Stimulated activated CD8-positive, alpha-beta memory T cell treated with anti-CD3 and anti-CD28 coated beads, Interleukin-4, amount 100 ng/mL, for 48 hours (primary cell): ENCODE measurements at places on chromosomes 13 and 19.

DNA sequence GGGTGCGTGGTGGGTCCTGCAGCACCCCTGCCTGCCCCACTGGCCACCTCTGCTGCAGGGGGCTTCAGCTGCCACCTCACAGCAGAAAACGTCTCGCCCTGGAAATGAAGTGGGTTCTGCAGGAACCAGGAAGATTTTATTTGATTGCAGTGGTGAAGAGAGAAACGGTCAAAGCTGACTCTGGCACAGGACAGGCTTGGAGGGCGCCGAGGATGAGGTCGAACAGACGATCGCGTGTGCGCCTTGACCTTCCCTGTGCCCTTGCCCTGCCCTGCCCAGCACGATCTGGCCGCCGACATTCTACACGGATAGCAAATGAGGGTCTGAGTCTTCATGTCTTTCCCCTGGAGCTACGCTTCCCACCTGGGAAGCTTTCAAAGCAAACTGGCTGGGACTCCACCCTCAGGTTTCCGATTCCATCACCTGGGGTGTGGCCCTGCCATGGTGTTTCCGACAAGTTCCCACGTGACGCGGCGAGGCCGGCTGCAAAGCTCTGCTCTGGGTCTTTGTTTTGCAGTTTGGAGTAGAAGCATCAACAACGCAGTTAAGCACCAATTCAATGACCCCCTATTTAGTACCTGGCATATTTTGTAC lies 50.3 kb upstream of the TUBGCP3 start:
- no peak for DNase-seq

DNA sequence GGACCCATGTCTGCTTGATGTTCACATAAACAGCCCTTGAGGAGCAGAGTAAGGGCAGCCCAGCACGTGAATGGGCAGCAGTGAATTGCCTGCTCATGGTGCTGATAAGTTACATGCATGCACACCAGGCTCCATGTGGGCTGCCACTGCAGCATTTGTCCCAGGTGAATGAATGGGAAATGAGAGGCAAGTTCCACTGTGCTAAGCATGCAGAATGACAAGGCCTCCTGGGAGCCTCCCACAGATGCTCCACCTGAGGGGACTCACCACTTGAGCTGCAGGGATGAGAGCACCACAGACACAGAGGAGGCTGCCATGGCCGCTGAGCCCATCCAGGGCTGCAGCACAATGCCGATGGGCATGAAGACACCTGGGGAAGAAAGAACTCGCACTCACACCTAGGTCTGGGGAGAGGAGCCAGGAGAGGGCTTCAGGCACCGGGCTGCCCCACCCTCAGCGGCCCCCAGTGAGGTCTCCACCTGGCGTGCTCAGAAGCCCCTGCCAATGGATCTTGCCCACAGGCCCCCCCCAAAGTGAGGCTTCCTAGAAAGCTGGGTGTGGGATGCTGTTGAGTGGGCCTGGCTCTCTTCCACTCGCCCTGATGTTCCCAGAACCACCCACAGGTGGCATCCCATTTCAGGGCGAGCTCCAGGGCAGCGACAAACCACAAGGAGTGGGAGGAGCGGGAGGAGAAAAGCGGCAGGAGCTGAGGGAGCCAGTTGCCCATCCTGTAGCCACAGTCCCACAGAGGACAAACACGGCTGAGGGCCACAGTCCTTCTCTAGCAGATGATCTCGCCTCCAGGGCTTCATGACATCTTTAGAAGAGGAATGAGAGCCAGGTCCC lies 73.8 kb downstream of the CCDC70 start:
- DNase-seq = no peak

DNA sequence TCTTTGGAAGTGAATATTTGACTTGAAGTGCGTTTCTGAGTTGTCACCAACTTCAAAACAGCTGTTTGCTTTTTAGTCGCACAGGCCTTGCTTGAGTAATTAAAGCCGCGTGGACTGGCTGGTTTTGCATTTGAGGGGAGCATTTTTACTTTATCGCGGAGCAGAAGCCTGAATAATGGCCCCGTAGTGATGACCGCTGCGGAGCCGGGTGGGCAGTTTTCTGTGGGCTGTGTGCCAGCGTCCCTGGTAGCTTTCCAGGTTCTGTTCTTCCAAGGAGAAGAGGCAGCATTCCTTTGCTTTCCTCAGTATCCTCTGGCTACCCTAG lies 1.1 kb downstream of the NAA16 start:
- DNase-seq = peak; percentile 35

GRCh38 chr19:18203408-18203862 lies 407 bp downstream of the RAB3A start:
- DNase-seq = peak; percentile 58

DNA sequence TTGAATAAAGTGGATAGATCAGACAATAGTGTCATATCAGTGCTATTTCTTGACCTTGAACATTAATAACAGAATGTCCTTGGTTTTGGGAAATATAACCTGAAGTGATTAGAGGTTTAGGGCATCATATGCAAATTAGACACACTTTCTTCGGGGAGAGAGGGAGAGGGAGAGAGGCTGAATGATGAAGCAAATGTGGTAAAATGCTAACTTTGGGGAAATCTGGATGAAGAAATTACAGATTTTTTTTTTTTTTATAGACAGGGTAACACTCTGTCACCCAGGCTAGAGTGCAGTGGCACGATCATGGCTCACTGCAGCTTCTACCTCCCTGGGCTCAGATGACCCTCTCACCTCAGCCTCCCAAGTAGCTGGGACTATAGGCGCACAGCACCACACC lies 3.9 kb upstream of the NCR1 start:
- no peak for DNase-seq

GRCh38 chr13:45441633-45442032 lies 23.1 kb upstream of the COG3 start:
- no peak for DNase-seq

- peak; percentile 41 for DNase-seq
Measured at GRCh38 chr19:29478578-29479565, 46.9 kb upstream of the VSTM2B start.

GRCh38 chr13:23683084-23683483 lies 112.9 kb downstream of the TNFRSF19 start:
- DNase-seq = no peak

DNA sequence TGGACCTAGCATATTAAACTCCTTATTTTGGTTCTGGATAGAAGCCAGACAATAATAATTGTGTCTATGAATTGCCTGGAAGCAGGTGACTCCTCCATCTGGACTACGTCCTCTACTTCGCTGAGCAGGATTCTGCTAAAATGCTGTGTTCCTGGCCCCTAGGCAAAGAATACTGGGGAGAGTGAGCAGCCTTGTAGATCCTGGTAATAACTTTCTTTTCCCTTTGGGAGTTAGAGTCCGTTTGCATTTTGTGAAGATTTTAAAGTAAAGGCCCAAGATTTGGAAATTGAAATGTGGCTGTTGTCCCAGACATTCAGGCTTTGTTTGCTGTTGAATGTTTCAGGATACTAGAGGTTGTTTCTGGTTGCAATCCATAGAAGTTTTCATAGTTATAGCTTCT lies 511.9 kb upstream of the KLF12 start:
- DNase-seq = no peak
